Cardiac septum (tissue), 1 donor: ENCODE measurements at places on chromosomes 1 and 21.

GRCh38 chr1:18588093-18588492 is 42.6 kb upstream of the PAX7 start:
- DNase-seq, result no peak

DNA sequence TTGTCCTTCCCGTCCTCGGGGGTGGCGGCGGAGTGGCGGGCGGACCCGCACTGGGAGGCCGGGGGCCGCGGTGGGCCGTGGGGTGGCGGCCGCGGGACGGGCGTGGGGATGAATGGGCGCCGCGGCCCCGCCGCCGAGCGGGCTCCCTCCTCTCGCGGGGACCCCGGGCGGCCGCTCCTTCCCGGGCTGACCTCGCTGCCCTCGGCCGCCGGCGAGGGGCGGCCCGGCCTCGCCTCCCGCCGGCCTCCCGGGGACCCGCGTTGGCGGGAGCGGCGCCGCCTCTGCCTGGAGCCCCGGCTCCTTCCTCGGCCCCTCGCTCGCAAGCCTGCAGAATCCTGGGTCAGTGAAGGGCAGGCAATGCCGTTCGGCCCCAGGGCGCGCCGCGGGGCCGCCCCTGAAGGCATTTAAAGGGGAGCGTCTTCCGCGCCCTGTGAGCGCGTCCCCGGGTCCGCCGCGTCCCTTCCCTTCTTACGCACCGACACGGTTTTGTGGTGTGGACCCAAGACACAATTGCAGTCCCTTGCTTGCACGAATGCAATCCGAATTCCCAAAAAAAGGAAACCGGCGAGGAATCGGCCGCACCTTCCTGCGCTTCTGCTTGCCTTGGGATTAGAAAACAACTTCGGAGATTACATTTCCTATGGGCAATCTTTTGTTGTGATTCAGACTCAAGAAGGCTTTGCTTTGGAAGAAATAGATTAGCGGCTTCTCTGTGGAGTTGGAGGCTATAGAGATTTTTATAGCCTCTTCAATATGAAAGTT is 776 bp downstream of the ITSN1 start:
- no peak for DNase-seq

- DNase-seq, result no peak
Measured at GRCh38 chr1:233513431-233513830, 100.5 kb upstream of the KCNK1 start.

- no peak for DNase-seq
Measured at GRCh38 chr1:53121319-53122172, 20.9 kb downstream of the SLC1A7 start.

- no peak for DNase-seq
Measured at GRCh38 chr21:29697555-29698193, 242.1 kb downstream of the GRIK1 start.

DNA sequence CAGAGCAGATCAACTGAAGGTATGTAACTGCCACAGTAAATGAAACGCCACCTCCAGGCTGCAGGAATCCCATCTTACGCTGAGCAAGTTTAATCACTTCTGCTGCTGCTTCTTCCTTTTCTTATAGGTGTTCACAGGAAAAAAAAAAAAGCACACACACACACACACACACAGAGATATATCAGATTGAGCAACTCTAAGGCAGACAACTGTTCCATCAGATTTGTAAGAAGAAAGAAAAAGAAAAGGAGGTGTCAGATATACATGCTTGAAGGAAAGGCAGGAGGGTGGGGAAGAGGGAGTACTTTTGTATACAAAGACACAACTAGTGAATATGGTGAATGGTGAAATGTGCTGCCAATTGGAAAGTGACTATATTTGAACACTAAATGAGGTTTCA is 28.6 kb downstream of the DSTYK start:
- no peak for DNase-seq

GRCh38 chr1:185363205-185363604 is 46.2 kb upstream of the IVNS1ABP start:
- DNase-seq, result no peak

DNA sequence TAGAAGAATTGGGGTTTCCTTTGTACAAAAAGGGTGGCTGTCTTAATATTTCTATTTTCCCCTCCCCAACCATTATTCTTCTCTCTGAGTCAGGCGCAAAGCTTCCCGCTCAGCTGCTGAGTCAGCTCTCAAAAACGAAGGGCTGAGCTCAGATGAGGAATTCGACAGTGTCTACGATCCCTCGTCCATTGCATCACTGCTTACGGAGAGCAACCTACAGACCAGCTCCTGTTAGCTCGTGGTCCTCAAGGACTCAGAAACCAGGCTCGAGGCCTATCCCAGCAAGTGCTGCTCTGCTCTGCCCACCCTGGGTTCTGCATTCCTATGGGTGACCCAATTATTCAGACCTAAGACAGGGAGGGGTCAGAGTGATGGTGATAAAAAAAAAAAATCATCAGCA is 3.0 kb upstream of the TUFT1 start:
- no peak for DNase-seq

- DNase-seq, result no peak
Measured at GRCh38 chr1:201954263-201955008, 867 bp upstream of the TIMM17A start.

GRCh38 chr1:230253150-230253549 is 173.0 kb downstream of the PGBD5 start:
- DNase-seq, result no peak

GRCh38 chr1:206779638-206780037 is 7.3 kb upstream of the IL10 start:
- DNase-seq, result no peak

- no peak for DNase-seq
Measured at GRCh38 chr1:156926175-156926574, 5.7 kb downstream of the LRRC71 start.

DNA sequence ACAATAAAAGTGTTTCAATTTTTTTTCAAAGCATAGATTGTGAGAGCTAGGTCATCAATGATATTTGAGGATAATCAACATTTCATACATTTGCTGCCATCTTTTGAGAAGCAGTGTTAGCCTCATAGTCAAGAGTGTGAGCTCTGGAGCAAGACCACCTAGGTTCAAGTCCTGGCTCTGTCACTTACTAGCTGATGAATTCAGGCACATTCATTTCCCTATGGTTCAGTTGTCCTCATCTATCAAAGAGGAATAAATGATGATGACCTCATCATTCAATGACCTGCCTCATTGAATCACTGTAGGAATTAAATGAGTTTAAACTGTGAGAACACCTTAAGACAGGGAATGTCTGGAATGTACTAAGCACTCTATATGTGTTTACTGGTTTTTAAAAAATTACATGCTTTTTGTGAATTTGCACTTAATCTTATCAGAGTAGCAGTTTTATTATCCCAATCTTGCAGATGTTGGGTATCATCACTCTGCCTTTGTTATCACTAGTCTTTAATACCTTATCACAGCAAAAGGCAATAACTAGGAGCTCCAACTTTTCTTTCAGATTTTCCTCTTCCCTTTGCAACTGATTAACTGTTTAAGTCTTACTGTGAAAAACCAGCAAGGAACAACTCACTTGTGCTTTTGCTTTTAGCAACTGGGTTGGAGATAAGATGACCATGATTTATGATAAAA is 47.4 kb downstream of the SLC30A10 start:
- DNase-seq, result no peak

DNA sequence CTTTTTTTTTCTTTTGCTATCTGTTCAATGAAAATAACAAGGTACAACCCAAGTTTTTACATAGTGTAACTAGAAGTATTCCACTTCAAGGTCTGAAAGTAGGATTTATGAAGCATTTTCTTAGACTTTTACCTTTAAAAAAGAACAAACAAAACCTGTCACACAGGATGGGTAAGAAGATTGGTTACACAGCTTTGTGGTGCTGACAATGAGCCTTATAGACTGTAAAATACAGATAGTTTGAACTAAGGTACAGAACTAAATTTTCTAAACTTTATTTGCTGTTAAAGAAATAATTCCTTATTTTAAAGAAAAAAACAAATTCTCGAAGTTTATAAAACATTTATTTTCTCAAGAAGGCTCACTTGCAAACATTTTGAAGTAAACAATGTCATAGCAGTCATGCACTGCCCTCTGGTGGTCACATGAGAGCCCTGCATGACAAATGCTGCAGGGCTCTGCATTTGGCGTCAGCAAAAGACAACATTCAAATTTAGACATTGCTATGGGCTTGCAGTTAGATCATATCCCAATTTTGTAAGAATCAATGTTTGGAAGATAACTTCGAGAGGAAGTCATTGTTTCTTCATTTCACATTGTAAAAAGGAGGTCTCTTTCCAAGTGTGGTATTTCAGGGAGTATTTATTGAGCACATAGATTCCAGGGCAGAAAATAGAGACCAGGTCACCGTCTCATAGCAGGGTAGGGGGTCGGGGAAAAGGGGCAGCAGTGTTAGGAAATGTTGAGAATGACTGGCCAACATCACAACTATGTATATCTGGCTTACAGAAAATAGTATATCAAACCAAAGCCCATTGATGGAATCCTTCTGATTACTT is 115.3 kb upstream of the FMN2 start:
- no peak for DNase-seq

GRCh38 chr1:95957748-95958147 is 723.7 kb downstream of the RWDD3 start:
- DNase-seq, result no peak

DNA sequence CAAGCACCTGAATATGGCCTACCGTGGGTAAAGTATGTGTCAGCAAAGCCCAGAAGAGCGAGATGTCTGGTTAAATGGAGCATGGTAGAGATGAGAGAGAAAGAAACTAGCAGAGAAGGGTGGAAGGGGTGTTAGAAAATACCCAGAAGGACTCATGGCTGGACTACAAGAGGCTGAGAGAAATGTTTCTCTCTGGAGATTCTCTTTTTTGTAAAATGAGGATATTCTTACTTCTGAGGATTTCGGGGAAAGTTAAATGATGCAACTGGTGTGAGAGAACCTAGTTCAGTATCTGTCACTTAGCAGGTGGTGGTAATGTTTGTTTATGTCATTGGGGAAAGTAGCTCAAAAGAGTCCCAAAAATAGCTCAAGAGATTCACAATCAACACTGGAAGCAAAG is 7.2 kb upstream of the EPS15 start:
- no peak for DNase-seq

DNA sequence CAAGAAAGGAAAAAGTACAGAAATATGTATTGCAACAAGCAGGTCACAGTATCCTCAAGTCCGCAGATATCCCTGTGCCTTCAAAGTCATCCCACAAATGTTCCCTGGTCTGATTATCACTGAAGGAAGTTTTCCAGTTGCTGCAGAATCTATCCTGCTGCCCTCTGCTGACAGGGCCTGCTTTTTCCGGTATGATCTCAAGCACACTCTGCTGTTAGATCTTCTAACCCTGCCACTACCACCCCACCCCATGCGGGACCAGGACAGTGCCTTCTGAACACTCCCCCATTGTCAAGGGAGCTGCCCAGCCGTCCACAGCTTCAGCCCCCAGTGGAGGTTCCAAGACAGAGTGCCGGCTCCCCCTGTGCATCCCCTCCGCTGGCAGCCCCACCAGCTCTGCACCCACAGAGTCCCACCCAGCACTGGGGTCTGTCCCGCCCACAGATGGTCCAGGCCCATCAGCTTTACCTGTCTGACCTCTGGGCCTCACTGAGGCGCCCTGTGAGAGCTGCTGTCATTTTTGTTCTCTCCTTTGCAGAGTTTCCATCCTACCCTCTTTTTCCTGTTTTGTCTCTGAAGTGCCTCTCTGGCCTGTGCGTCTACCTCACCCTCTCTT is 27.9 kb downstream of the FAM163A start:
- no peak for DNase-seq
